ENCODE measurements at places on chromosomes 5 and 9.

DNA sequence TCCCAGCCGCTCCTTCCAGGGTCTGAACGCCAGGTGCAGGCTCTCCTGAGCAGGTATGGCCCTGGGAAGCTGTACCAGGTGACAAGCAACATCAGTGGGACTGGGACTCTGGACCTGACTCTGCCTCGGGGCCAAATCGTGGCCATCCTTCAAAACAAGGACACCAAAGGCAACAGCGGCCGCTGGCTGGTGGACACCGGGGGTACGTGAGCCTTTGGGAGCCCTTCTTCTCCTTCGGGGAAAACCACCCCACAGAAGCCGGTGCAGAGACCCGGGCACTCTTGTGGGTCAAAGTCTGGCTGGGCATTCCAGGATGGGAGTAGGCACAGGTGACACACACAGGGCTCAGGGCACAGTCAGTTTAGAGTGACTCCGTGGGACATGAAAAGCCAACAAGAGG is 45.8 kb downstream of the ARHGEF37 start:
- no peak for DNase-seq

GRCh38 chr9:9914174-9914573 is 698.6 kb downstream of the PTPRD start:
- no peak for DNase-seq

DNA sequence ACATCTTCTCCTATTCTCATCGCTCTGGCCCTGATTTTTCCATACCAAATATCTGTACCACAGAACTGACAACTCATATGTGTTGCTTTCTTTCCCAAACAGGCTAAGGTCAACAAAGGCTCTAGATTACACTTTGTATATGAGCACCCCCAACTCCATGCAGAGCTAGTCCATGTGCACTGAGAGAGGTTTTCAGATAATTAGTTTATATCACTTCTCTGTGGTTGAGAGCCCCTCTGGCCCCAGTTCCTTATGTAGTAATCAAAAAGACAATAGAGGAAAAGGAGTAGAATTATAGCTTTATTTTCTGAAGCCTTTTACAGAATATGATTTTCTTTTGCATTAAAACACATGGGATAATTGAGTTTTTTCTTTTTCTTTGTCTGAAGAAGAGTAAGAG is 120.0 kb downstream of the TRIO start:
- no peak for DNase-seq

GRCh38 chr9:76162751-76163500 is 231.3 kb downstream of the RFK start:
- no peak for DNase-seq

DNA sequence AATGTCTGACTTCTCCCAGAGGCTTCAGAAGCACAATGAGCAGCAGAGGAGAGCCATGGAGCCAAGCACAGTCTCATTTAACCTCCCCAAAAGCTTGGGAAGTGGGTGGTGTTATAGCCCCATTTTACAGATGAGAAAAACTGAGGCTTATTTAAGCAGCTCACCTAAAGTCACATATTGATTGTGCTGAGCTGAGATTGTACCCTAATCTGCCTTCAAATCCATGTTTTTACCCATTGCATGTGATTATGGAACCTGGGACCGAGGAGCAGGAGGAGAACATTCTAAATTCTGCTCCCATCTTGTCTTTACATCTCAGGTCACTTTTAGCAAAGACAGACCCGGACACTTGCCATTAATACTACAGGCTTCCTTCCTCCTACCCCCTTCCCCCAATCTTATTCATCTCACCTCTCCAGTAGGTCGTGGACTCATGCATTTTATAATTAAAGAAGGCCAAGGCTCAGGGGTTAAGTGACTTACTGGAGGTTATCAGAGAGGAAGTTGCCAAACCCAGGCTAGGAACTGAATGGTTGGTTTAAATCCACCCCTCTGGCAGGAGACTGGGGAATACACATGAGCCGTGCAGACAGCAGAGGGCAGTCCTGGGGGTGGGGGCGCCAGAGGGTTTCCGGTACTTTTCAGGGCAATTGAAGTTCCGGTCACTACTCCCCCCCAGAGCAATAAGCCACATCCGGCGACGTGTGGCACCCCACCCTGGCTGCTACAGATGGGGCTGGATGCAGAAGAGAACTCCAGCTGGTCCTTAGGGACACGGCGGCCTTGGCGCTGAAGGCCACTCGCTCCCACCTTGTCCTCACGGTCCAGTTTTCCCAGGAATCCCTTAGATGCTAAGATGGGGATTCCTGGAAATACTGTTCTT is 51.0 kb upstream of the IL17B start:
- DNase-seq = no peak

- no peak for DNase-seq
These were observed 842 bp downstream of the PCDHA5 start for GRCh38 chr5:140822281-140822629.

GRCh38 chr9:4935001-4935672 is 49.9 kb upstream of the JAK2 start:
- DNase-seq = no peak

DNA sequence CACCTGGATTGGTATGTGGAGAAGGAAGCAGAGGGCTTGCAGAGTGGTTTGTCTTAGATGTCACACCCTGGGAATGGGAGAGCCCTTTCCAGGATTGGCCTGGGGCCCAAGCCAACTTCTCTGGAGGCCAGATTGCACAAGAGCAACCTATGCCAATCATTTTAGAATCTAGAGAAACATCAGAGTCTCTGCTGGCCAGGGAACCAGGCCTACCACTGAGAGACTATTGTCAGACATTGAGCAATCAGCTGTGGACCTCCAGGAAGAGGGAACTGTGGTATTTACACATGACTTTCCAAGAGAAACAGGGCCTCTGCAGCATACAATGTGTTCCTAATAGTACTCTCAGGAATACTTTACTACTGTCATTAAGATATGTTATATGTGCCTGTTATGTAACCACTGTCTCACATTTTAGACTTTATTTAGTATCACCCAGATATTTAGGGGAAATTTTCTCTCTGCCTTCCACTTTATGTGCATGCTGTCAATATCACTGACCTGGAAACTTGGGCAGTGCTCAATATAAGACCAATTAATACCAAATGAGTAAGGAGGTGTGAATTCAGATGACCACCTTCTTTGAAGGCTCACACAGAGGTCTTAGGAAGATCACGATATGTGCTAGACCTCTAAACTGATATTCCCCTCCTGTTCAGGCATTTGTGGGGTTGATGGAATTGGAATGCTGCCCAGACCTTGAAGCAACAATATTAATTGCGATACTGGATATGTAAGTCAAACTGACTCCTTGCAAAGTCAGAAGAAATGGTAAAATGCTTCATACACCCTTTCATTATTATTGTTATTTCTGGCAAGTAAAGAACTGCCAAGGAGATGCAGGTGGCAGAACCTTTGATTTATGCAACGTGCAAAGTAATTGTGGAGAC is 20.5 kb upstream of the CCL28 start:
- peak; percentile 89 for DNase-seq

- no peak for DNase-seq
These were observed 35.6 kb downstream of the ADAMTSL2 start for GRCh38 chr9:133569891-133570690.

DNA sequence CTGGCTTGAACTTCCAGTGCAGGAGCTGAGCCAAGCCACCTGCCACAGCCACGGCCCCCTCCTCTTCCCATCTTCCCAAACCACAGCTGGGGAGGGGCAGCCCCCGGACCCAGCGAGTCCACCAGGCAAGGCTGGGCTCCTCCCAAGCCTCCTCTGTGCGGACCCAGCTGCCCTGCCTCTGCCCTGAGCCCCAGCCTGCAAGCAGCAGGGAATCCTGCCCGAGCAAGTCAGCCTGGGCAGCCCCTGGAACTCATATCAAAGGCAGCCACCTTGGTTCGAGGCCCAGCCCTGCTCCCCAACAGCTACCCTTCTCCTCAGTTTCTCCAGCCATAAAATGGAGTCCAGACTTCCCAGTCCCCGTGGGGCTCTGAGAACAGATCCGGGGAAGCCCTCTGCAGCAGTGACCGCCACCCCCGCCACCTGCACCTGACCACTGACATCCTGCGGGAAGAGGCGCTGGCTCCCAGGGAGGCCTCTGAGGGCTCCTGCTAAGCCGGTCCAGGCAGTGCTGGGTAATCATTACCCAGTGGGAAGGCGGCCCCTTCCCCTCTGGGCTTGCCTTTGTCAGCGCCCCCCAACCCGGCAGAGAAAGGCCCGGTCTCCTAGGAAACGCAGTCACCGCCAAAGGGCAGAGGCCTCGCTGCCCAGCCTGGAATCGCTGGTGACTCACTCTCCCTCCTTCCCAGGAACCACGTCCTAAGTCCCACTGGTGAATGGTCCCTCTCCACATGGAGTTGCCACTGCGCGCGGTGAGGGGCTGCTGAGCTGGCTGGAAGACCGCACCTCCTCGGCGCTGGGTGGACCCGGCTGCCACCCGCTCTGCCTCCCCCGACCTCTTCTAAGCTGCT is 1.5 kb downstream of the VAV2 start:
- peak; percentile 64 for DNase-seq

DNA sequence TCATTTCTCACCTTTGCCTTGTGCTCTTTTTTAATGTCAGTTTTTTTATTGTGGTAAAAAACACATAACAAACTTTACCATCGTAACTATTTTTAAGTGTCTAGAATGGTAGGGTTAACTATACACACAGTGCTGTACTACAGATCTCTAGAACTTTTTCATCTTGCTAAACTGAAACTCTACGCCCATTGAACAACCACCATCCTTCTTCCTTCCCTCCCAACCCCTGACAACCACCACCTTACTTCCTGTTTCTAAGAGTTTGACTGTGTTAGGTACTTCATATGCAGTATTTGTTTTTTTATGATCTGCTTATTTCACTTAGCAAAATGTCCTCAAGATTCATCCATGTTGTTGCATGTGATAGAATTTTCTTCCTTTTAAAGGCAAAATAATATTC is 54.9 kb downstream of the PSAT1 start:
- no peak for DNase-seq

GRCh38 chr5:176359658-176360057 is 1.9 kb downstream of the KIAA1191 start:
- DNase-seq = peak; percentile 17

DNA sequence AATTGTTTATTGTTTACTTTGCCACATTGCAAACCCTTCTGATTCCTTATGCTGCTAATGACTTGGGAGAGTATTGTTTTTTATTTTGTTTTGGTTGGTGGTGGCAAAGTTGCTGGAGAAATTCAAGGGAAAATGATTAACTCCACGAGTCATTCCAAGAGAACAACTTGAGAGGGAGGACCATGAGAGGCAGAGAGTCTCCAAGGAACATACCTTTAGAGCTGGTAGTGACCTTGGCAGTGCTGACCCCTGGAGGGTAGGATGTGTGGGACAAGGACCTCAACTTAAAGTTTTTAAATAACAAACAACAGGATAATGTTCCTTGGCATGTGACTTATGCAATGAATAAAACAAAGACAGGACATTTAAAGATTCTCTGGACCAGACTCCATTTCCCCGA is 139.7 kb downstream of the LRRC70 start:
- no peak for DNase-seq

GRCh38 chr5:58341476-58341875 is 118.4 kb downstream of the PLK2 start:
- DNase-seq = no peak

Data from bronchial epithelial cell (primary cell).